GM12892 (cell line): ENCODE measurements at places on chromosomes 1 and 21.

DNA sequence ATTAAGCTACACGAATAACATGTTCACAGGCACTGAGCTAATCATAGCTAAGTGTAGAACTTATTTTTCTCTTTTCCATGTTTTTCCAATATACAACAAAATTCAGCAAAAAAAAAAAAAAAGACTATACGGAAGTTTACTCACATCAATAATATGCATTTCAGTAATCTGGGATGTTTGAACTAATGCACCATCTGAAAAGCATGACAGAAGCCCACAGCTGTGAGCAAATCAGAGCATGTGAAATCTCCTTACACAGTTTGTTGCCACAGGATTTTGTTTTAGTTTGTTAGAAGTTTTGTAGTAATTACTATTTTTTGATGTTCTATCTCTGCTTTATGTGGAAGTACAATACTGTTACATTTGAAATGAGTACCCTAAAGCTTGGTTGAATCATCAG, 1051.7 kb downstream of the TTLL7 start:
- DNase-seq: no peak

GRCh38 chr1:20373764-20374163, 83.1 kb downstream of the VWA5B1 start:
- DNase-seq: no peak

GRCh38 chr1:187203257-187203656, 374.5 kb downstream of the PLA2G4A start:
- DNase-seq: no peak

- DNase-seq: no peak
These were observed 5.2 kb upstream of the AGPAT3 start for GRCh38 chr21:43859747-43860214.

GRCh38 chr1:24708938-24709337, 36.3 kb upstream of the CLIC4 start:
- DNase-seq: no peak

DNA sequence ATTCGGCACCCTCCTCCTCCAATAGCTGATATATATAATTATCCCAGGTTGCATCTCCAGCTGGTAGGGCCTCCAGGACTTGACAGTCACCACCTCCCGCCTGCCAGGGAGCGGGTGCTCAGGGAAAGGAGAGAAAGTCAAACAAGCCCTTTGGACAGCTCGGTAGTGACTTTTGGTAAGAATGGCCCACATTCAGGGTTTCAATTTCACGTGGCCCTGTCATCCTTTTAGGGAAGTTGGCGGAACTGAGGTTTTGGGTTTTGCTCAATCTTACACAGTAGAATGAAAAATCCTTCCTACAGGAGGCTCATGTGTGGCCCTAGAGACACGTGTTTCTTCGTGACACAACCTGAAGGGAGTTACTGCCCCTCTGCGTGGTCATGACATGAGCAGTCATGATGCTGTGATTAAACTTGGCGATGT, 44.2 kb downstream of the CAPN8 start:
- peak; percentile 42 for DNase-seq

- DNase-seq: no peak
These were observed 76.6 kb downstream of the PLPP3 start for GRCh38 chr1:56502700-56503245.

DNA sequence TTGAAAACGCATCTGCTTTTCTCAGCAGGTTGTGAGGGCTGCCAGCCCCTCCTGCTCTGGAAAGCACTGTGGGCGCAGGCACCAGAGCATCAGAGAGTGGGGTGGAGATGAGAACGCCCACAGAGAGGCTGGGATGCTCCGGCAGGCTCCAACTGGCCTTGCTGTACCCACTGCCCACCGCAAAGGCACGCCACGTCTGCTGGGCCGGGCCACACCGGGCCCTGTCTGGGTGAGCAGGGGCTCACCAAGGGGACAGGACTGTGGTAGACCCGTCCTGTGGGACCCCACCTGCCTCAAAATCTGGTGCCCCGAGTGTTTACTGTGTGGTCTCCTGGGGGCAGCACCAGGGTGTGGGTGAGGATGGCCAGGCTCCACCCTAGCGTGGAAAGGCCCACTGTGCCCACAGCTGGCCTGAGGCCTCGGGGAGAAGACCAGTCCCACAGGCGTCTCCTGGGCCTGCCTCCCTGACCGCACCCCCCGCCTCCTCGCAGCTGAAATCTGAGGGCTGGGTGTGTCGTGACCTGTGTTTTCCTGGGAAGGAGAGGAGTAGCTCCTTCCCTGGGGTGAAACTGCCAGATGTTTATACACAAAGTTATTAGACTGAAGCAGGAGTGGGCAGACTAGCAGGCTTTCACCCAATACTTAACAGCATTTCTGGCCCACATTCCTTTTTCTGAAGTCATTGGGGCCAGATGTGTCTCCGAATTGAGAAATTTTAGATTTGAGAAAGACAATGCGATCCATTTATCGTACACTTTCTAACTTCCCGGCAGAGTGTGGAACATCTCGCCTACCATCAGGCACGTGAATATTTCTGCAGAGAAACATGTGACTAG, 53.8 kb downstream of the STUM start:
- DNase-seq: no peak

- DNase-seq: no peak
These were observed 490.8 kb upstream of the ADGRL4 start for GRCh38 chr1:79497193-79497773.

GRCh38 chr1:247857069-247857984, at the start of gene TRIM58:
TSS of gene TRIM58 (plus strand) at chr1:247857187. CDS start at chr1:247857247, 60 bp downstream.
- DNase-seq: peak; percentile 27

DNA sequence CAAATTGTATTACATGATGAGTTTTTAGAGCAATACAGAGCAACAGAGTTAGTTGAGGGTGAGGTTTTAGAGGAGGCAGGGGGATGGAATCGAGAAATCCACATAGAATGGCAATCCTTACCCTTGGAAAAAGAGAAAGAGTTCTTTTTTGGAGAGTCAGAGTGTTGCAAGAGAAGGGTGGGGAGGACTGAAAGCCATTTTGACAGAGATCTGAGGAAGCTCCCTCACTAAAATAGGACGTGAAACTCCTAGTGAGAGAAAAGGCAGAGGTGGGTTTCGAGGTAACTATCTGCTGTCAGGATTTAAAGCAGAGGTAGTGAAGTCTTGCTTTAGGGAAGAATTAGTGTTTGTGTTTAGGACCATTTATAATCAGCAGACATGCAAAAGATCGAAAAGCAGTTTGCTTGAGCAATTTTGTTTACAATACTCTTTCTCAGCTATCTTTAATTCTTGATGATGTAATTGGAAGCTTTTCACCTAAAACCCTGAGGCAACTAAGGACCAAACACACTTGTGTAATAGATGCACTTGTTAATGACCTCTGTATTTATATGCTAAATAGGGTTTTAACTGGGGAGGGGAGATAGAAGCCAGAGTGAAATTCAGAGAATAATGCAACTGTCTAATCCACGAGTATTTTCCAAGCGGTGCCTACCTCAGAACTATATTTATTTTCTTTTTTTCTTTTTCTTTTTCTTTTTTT, 20.0 kb downstream of the ADAMTS5 start:
- DNase-seq: no peak

DNA sequence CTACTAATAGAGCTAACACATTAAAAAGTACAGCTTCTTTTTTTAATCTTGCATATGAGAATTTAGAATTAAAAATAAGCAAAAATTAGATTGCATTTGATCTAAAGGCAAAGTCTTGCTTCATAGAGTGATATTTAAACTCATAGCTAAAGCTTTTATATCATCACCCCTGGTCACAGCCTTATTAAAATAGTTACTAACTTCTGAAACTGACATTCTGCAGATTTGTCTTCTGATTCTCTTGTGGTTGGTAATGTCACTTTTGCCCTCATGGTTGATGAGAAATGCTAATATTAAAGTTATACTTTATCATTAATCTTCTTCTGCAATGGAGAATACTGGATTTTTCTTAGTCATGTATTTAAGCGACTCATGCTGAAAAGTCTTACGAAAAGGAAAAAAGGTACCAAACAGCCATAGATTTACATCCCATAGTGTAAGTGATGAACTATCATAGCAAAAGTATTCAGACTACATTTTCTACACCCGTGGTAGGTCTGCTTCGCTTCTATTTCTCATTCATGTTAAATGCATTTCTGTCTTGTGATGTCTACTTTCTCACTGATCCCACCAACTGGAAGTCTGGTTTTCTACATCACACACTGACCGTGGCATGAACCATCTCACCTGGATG, 330.5 kb upstream of the B3GALT2 start:
- DNase-seq: no peak

- no peak for DNase-seq
These were observed 35.6 kb downstream of the SOX13 start for GRCh38 chr1:204108312-204109141.

DNA sequence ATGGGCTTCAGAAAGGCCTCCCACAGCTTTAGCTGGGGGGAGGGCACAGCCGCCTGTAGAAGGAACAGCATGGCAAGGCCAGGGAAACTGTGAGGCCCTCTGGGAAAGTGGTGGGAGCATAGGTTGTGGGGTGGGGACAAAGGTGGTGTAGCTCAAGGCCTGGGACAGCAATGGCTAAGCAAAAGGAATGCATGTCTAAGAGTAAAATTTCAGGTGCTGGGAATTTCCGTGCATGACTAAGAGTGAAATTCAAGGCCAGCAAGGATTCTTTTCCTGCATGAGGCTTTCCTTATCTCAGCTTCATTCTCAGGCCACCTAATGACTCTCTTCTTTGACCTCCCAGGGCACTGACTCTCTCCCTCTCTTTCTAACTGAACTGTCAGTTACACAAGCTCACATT, 86.5 kb upstream of the WNT4 start:
- DNase-seq: no peak
